ENCODE measurements at places on chromosomes 5 and 9.

- no peak for DNase-seq
These were observed 140.9 kb upstream of the TLX3 start for GRCh38 chr5:171168171-171168570.

GRCh38 chr5:151873701-151874100 is 51.0 kb downstream of the GLRA1 start:
- DNase-seq = no peak

- DNase-seq = no peak
These were observed 57.8 kb downstream of the PHAX start for GRCh38 chr5:126658561-126658960.

DNA sequence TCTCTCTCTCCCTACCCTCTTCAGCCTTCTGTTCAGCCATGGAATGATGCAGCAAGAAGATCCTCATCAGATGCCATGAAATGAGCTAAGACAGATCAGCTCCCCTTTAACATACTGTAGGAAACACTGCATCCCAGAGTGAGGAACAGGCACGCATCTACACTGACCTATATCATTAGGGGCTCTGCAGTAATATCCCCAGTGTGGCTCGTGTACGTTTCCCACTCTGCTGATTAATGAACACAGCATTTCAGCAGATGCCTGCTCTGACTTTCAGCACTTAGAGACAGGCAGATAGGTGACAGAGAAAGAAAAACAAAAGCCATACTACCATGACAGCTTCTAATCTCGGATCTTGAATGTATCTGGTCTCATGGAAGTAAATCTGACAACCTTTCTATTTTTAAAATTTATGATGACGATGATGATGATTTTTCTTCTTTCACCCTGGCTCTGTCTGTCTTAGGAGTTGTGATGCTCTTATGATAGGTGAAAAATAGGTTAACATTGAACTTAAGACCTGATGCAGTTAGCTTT is 750.3 kb downstream of the CDH12 start:
- DNase-seq = no peak

DNA sequence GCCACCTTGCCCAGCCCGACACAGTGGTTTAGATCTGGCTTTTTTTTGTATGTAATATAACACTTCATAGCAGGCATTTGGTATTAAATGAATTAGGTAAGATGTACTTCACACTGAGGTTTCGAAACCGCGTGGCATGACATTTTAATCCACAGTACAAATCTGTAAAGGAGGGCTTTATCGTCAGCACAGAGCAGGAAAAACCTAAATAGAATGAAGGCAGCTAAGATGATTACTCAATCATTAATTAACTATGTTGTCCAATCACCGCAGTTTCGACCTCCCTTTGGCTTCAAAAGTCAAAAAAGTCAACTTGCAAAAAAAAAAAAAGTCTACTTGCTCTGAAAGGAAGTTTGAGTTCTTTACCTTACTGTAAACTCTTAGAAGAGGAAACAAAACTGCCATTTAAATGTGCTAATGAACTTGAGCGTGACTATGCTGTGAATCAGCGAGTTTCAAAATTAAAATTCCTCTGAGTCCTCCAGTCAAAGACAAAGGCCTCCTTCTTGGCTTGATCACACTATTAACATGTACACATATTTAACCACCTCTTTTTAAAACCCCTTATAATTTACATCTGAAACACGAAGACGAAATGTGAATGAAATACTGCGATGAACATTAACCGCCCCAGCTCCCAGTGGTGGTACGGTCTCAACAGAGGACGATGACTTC is 698 bp upstream of the SEC24A start:
- DNase-seq = no peak

- no peak for DNase-seq
These were observed 90.9 kb upstream of the PPP1R2B start for GRCh38 chr5:156759156-156759555.
